ENCODE measurements at places on chromosomes 3 and 15.

GRCh38 chr15:56042031-56042430, 48.6 kb upstream of the NEDD4 start:
- H3K27ac ChIP-seq, result no peak overlapping the region
- H3K4me1 ChIP-seq, result peaks cover 6% of the 10 kb centered on the region
- no peak overlapping the region for H3K4me3 ChIP-seq
- H3K36me3 ChIP-seq, result no peaks in the 10 kb centered on the region
- no peak for DNase-seq

DNA sequence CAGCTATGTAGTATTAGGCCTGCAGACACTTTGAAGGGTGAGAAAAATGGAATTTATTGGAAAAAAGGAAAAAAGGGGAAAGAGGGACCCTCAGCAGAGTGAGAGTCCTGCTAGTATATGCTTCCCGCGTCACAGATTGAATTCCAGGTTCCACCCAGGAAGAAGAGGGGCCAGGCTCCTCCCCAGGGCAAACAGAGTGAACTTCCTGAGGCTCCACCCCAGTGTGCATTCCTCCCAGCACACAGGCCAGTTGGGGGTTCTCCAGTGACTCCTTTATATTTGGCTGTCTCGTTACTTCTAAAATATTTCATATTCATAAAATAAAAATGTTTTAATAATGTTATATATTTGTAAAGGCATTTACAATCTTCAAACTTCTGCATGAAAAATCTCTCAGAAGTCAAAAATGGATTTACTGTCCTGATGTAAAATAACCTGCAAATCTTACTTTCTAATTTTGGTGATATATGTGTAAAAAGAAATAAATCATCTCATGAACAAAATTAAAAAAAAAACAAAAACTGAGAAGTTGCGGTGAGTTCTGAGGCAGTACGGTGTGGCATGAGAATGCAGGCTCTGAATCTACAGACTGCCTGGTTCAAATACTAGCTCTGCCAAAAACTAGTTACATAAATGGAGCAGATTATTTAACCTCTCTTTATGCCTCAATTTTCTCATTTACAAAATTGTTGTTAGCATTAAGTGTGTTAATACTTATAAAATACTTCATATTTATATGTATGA, 175.8 kb upstream of the P2RY1 start:
- no peaks in the 10 kb centered on the region for H3K36me3 ChIP-seq
- DNase-seq, result no peak
- H3K4me3 ChIP-seq, result no peak overlapping the region
- H3K27me3 ChIP-seq, result no peaks in the 10 kb centered on the region

- H3K4me3 ChIP-seq, result no peak overlapping the region
- no peaks in the 10 kb centered on the region for H3K4me1 ChIP-seq
- H3K36me3 ChIP-seq, result no peaks in the 10 kb centered on the region
- no peak overlapping the region for H3K27ac ChIP-seq
Observed at GRCh38 chr3:139652561-139652960, 25.2 kb downstream of the NMNAT3 start.

- no peak overlapping the region for H3K4me3 ChIP-seq
- DNase-seq, result no peak
- H3K27ac ChIP-seq, result no peak overlapping the region
- no peaks in the 10 kb centered on the region for H3K27me3 ChIP-seq
- peaks cover 26% of the 10 kb centered on the region for H3K4me1 ChIP-seq
Observed at GRCh38 chr15:40567111-40567510, 2.0 kb upstream of the RPUSD2 start.

- no peaks in the 10 kb centered on the region for H3K27me3 ChIP-seq
- no peaks in the 10 kb centered on the region for H3K36me3 ChIP-seq
- no peak overlapping the region for H3K4me3 ChIP-seq
- no peak for DNase-seq
Observed at GRCh38 chr15:81254277-81254915, 57.7 kb downstream of the IL16 start.

DNA sequence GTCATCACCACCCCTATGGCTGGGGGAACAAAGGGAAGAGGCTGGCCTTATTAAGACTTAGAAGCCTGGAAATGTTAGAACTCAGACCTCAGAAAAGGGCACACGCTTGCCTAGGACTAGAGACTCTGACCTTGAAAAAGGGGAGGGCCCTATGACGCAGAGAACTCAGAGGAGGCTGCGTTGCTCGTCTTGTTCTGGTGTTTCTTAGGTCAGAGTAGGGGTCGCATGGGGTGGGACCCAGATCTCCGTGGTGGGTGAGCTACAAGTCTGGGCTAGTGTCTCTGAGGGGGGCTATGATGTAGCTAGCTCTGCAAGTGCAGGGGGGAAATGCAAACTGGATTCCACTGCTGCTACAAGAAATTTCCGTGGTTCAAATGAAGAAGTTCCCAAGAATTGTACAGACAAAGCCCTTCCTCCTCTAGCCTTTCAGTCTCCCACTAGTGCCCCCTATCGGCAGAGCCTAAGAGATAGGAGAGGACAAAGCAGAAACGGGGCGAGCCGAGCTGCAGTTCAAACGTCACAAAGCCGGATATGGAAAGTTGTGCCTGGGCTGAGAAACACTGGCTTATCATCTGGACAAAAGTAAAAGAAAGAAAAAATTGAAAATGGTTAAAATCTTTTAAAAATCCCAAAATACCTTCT, 392.9 kb upstream of the ROBO2 start:
- H3K4me3 ChIP-seq, result no peak overlapping the region
- no peak overlapping the region for H3K27ac ChIP-seq
- H3K27me3 ChIP-seq, result no peaks in the 10 kb centered on the region
- H3K4me1 ChIP-seq, result no peaks in the 10 kb centered on the region
- H3K36me3 ChIP-seq, result no peaks in the 10 kb centered on the region

DNA sequence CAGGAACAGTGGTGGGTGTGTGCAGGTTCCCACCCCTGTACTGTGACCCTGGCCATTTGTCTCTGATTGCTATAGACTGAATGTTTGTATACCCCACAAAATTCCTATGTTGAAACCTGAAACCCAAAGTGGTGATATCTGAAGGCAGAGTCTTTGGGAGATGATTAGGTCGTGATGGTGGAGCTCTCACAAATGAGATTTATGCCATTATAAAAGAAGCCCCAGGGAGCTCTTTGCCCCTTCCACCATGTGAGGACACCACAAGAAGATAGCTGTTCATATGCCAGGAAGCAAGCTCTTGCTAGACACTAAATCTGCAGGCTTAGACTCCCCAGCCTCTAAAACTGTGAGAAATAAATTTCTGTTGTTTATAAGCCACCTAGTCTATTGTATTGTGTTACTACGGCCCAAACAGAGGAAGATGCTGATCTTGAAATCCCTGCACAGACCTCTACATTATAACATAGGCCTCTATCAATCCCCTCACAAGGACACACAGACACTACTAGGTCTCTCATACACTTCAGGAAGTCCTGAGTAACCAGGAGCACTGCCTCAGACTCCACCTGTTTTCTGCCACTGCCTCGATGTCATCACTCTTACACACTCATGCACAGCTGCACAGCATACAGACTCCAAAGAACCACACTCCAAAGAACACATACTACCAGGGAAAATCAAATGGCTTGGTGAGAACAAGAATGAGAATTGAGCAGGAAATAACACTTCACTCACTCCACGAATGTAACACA, 14.7 kb downstream of the IGSF11 start:
- no peak for DNase-seq
- H3K4me3 ChIP-seq, result no peak overlapping the region
- no peaks in the 10 kb centered on the region for H3K27me3 ChIP-seq
- no peaks in the 10 kb centered on the region for H3K36me3 ChIP-seq
- H3K27ac ChIP-seq, result no peak overlapping the region
- no peaks in the 10 kb centered on the region for H3K4me1 ChIP-seq

DNA sequence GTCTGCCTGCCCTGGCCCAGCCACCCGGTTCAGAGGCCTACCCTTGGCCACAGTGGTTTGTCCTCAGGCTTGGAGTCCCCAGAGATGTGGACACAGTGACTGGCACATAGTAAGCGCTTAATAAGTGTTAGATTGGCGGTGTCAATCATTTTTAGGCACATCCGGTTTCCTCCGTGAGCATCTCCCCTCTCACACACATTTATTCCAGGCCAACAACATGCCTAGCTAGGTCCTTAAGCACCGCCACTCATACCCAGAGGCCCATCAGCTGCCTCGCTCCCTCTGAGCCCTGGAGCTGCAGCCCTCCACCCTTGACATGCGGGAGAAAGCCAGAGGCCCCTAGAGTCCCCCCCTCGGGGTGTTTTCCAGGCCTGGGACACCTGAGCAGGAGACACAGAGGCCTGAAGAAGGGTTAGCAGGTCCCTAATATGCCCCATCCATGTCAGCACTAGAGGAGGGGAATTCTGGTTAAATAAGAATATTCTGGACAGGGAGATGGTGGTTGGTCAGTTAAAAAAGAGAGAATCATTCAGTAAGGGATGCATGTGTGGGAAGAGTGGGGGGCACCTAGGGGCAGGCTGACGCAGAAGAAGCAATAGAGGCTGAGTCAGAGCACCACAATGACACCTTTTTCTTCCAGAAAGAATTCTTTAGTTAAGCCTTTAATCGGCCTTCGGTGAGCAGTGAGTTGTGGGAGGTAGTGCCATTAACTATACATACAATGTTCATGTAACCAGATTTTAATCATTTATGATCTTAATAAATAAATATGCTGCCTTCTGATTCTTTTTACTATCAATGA, 22.3 kb downstream of the NR2F2 start:
- no peak for DNase-seq
- peaks cover 90% of the 10 kb centered on the region for H3K27me3 ChIP-seq
- H3K27ac ChIP-seq, result no peak overlapping the region
- no peak overlapping the region for H3K4me3 ChIP-seq
- H3K4me1 ChIP-seq, result peaks cover 15% of the 10 kb centered on the region

- no peak for DNase-seq
- H3K4me3 ChIP-seq, result no peak overlapping the region
- no peak overlapping the region for H3K27ac ChIP-seq
Observed at GRCh38 chr3:172076212-172076611, 36.8 kb downstream of the FNDC3B start.

DNA sequence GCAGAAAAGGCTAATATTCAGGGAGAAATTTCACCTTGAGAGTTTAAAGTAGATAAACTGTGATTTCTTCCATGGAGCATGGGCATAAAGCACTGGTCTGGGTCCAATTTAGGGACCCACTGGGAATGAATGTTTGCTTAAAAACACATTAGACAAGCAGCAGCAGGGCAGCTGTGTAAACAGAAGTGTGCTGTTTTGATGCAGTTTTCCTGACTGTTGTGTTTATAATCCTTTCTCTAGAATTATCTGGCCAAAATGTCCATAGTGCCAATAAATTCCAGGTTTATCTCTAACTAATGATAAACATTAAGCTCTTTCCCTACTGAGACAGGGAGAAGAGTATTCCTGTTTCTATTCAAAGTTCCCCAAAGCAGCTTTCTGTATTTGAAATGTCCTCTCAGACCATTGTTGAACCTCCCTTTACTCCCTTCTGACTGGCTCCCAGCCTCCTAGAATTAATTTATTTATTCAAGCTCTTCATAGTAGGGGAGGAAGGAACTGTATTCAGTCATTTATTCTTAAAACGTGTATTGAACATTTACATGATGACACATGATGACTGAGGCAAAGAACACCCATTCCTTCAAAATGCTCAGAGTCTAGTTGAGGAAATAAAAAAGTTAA, 7.0 kb upstream of the TM4SF18 start:
- no peak for DNase-seq
- peaks cover 6% of the 10 kb centered on the region for H3K27me3 ChIP-seq
- no peaks in the 10 kb centered on the region for H3K36me3 ChIP-seq
- H3K4me1 ChIP-seq, result no peaks in the 10 kb centered on the region
- no peak overlapping the region for H3K4me3 ChIP-seq

DNA sequence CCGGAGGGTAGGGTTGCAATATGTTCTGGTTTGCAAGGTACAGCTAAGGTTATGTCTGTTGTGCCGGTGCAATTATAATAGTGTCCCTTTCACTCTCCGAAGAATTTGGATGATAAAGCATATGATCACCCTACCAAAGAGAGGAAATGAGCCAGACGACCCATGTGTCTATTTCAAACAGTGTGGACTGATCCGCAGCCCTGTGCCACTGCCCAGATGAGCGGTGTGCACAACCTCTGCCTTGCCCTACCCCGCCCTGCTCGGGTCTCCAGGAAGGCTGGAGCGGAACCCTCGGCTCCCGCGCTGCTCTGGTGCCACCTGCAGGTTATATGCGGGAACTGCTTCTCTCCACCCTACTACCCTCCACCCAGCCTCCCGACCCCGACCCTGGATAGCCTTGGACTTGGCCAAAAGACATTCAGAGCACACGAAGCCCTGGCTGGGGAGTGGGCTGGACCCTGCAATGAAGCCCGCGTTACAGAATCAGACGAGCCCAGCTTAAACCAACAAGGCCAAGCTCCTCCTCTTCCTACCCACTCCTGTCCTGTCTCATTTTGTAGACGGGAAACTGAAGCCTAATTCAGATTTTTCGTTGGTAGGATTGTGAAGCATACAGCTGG, 68.4 kb upstream of the CHRNB4 start:
- H3K27me3 ChIP-seq, result peaks cover 2% of the 10 kb centered on the region
- H3K36me3 ChIP-seq, result no peaks in the 10 kb centered on the region
- no peaks in the 10 kb centered on the region for H3K4me1 ChIP-seq
- H3K27ac ChIP-seq, result no peak overlapping the region
- DNase-seq, result peak; percentile 54

GRCh38 chr3:62101488-62101887, 271.9 kb downstream of the FEZF2 start:
- no peaks in the 10 kb centered on the region for H3K4me1 ChIP-seq
- no peak overlapping the region for H3K4me3 ChIP-seq

- H3K27ac ChIP-seq, result no peak overlapping the region
- peaks cover 2% of the 10 kb centered on the region for H3K27me3 ChIP-seq
- H3K4me3 ChIP-seq, result no peak overlapping the region
- no peaks in the 10 kb centered on the region for H3K4me1 ChIP-seq
- no peak for DNase-seq
Observed at GRCh38 chr15:61759639-61760038, 300.6 kb downstream of the VPS13C start.

- DNase-seq, result no peak
- H3K36me3 ChIP-seq, result peaks cover 16% of the 10 kb centered on the region
- H3K4me3 ChIP-seq, result no peak overlapping the region
- no peak overlapping the region for H3K27ac ChIP-seq
Observed at GRCh38 chr15:52066842-52067544, 45.6 kb downstream of the BCL2L10 start.

DNA sequence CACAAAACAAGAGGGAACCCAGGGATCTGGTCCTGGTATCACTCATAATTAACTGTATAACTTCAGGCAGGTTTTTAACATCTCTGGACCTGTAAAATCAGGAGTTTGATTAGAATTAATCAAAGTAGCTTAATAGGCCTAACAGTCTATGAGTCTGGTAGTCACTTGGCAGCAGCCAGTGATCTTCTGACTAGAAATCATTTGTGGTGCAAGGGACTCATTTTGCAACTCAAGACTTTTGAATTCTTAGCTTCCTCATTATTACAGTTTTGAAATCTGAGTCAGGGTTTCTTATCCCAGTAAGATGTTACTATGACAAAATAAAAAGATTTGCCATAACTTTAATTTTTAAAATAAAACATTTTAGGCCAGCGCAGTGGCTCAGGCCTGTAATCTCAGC, 70.8 kb downstream of the TMCC1 start:
- H3K4me1 ChIP-seq, result peaks cover 2% of the 10 kb centered on the region
- no peak overlapping the region for H3K27ac ChIP-seq
- DNase-seq, result no peak
- no peaks in the 10 kb centered on the region for H3K27me3 ChIP-seq
- peaks cover 3% of the 10 kb centered on the region for H3K36me3 ChIP-seq
- no peak overlapping the region for H3K4me3 ChIP-seq

- H3K4me3 ChIP-seq, result no peak overlapping the region
- no peak for DNase-seq
- H3K27me3 ChIP-seq, result no peaks in the 10 kb centered on the region
- no peaks in the 10 kb centered on the region for H3K36me3 ChIP-seq
- no peak overlapping the region for H3K27ac ChIP-seq
Observed at GRCh38 chr3:33229066-33229465, 10.5 kb upstream of the SUSD5 start.

GRCh38 chr3:184040010-184040409, 8.5 kb downstream of the HTR3D start:
- DNase-seq, result no peak
- no peaks in the 10 kb centered on the region for H3K27me3 ChIP-seq
- H3K27ac ChIP-seq, result no peak overlapping the region
- H3K36me3 ChIP-seq, result no peaks in the 10 kb centered on the region
- no peak overlapping the region for H3K4me3 ChIP-seq
- no peaks in the 10 kb centered on the region for H3K4me1 ChIP-seq
